ENCODE measurements at places on chromosomes 3 and 15.
A peak's percentile ranks its signal among the peaks of the same experiment; 100 is the strongest.

GRCh38 chr3:16305111-16305541 lies 40.1 kb downstream of the OXNAD1 start:
- no peak for DNase-seq

DNA sequence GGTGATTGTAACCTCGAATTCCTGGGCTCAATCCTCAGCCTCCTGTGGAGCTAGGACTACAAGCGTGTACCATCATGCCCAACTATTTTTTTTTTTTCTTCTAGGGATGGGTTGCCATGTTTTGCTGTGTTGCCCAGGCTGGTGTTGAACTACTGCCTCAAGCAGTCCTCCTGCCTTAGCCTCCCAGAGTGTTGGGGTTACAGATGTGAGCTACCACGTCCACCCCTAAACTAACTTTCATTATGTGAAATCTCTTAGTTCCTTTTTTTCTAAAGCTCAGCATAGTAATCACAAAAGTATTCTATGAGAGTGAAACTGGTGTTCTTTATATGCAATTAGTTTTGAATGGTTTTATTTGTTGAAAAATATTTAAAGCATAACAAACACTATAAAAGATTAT lies 92.1 kb downstream of the XRN1 start:
- DNase-seq = no peak

- DNase-seq = peak; percentile 91
These were observed 44.5 kb downstream of the NOX5 start for GRCh38 chr15:69058830-69059556.

DNA sequence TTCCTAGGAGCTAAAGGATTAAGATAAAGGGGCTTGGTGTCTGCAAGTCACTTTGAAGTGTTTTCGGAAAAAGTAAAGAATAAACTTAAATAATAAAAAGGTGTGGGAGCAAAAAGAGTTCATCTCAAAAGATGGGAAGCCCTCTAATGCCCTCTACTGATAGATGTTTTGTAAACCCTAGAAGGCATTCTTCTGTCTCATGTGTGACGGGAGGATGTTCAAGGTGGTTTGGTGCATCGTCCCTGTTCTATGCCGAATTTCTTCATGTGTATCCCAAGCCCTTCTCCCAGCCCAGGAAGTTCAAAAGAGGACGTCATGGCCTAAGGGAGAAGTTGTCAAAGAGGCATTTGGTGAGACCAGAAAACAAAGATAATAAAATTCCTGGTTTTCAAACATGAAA lies 37.2 kb downstream of the CCK start:
- DNase-seq = peak; percentile 13

DNA sequence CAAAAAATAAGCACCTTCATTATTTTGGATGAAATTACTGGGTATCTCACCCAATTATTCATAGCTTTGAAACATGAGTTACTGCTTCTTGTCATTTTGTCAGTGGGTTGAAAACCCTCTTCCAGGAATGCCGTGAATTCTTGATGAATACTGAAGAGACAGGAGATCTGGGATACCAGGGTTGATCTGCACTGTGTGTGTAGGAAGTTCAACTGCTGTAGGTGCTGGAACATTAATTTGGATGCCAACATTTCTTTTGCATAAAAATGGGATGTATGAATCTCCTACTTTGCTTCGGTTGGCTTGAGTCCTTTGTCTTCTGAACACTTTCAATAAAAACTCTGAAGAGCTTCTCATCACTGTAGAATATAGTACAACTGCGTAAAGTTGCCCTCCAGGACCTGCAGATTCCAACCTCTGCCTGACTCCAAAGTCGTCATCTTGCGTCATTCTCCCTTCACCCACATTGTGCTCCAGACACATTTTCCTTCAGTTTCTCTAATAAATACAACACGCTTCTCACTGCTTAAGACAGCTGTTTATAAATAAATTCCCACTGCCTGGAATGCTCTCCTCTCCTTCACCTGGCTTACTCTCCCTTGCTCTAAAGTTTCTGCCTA lies 312.7 kb upstream of the TGFBR2 start:
- no peak for DNase-seq

GRCh38 chr15:79364571-79365240 lies 53.8 kb downstream of the TMED3 start:
- no peak for DNase-seq

- DNase-seq = no peak
These were observed 63.2 kb upstream of the MAGI1 start for GRCh38 chr3:66101901-66102300.

DNA sequence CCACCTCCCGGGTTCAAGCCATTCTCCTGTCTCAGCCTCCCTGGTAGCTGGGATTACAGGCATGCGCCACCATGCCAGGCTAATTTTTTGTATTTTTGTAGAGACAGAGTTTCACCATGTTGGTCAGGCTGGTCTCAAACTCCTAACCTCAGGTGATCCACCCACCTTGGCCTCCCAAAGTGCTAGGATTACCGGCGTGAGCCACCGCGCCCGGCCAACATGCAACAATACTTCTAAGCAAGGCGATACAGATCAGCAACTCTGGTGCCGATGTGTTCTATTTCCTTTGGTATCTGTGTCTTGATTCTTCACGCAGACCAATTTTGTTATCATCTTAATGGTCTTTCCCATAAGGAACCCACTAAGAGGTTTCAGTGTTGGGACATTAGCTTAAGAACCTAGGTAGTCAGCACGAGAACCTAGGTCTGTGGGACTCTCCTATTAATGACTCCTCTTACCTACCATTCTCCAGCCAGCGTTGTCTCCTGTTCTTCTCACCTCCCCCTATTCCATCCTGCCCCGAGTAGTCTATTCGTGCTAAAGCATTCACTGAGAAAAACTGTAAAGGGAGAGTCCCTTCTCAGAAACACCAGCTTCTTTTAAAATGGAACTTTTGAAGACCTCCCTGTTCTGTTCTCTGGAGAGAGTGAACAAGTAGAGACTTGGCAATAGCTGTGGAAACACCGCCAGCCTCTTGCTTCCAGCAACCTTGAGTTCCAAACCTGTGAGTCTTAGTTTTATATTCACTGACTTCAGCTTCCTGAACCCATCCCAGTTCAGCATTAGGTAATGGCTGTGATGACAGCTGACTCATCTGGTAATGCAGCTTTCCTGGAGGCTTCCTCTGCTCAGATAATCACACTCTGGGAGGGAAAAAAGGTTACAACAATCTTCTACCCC lies 61.2 kb downstream of the TSC22D2 start:
- no peak for DNase-seq
